ENCODE measurements at places on chromosomes 1 and 21. TPM values are rescaled to one million over a fixed set of nuclear protein-coding genes. Genes with fewer than 3 reads are reported as not detected.

DNA sequence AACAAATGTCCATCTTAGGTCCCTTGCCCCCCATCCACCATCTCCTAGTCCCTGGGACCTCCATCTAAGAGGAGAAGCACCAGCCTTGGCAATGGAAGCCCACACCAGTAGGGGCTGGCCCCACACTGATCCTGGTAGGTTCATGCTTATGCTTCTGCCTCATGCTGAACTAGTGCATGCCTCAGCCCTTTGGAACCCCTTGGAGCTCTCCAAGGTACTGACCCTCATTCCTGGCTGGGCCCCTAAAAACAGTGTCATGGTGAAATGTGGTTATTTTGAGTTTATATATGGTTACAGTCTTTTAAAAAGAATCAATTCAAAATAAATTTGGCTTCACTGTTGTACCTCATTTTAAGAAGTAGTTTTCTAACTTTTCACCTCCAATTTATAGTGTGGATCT lies 108.3 kb downstream of the HIVEP3 start:
- no peaks in the 10 kb centered on the region for H3K36me3 ChIP-seq
- DNase-seq = peak; percentile 88
- no peak overlapping the region for H3K4me3 ChIP-seq
- H3K27ac ChIP-seq = peak overlapping the region; percentile 48

Gene BARHL2
- not detected for total RNA-seq

DNA sequence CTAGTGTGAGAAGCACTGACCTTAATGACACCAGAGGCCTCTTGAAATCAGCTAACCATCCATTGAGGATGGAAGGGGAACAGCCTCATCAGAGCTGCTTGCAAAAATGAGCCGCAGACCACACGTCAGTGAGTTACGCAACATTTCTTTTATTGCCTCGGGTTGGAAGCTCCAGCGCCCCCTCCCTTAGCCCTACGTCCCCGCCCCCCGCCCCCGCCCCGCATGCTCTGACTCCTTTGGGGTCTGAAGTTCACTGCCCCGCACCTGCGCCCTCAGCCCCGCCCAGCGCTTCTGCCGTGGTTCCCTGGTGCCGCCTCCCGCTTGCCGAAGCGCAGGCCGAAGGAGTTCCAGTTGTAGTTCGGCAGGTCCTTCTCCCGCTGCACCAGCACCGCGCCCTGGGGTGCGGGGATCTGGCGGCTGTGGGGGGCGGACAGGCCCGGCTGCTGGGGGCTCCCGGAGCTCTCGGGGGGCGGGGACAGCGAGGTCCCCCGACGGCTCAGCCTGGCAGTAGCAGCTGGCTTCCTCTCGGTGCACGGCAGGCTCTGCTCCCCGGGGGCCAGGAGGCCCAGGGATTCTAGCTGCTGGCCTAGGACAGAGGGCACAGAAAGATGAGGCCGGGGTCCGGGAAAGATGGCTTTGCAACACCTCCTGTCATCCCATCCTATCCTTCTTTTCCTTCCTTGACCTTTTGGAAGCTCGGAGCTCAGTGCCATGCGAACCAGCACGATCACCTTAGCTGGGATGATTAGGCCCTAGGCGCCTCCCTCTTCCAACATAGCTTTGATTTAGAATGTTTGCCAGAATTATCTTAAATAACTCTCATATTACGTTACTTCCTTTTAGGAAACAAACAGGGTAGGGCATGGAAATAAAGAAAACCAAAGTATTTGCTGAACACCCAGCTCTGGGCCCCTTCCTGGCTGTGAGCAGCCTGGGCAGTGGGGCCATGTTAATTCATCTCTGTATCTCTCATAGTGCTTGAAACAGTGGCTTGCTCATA lies 5.8 kb downstream of the KISS1 start:
- H3K27ac ChIP-seq = no peak overlapping the region

Gene ADCY10
- total RNA-seq = 0.14 TPM

Gene BMP8B
- not detected for total RNA-seq

GRCh38 chr21:20741445-20741844 lies 256.8 kb upstream of the NCAM2 start:
- no peaks in the 10 kb centered on the region for H3K36me3 ChIP-seq
- H3K27me3 ChIP-seq = no peaks in the 10 kb centered on the region
- H3K4me3 ChIP-seq = no peak overlapping the region

- no peaks in the 10 kb centered on the region for H3K27me3 ChIP-seq
- H3K4me1 ChIP-seq = no peaks in the 10 kb centered on the region
- no peak overlapping the region for H3K4me3 ChIP-seq
- no peak overlapping the region for H3K27ac ChIP-seq
- H3K36me3 ChIP-seq = no peaks in the 10 kb centered on the region
- DNase-seq = no peak
These were observed 480.2 kb downstream of the AMY1C start for GRCh38 chr1:104229860-104230259.

GRCh38 chr1:221632072-221632471 lies 109.8 kb downstream of the DUSP10 start:
- no peaks in the 10 kb centered on the region for H3K27me3 ChIP-seq
- no peak overlapping the region for H3K4me3 ChIP-seq
- no peaks in the 10 kb centered on the region for H3K4me1 ChIP-seq
- no peaks in the 10 kb centered on the region for H3K36me3 ChIP-seq
- no peak overlapping the region for H3K27ac ChIP-seq
- no peak for DNase-seq

DNA sequence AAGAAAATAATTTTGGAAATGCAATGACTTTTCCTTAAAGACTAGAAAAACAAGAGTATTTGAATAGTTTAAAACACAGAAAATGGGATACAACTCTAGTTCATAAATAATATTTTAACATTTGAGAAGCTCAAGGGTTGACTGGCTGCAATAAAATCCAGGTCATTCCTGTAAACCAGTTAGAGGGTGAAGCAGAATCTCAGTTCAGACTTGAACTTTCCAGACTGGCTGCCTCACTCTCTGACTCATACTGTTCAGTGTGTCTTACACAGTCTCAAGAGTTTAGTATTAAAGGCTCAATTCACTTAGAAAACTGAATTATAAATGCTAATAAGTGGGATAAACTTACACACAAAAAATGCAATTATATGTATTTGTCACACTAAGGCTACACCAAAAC lies 89.9 kb downstream of the RAVER2 start:
- H3K4me3 ChIP-seq = no peak overlapping the region
- no peak for DNase-seq

DNA sequence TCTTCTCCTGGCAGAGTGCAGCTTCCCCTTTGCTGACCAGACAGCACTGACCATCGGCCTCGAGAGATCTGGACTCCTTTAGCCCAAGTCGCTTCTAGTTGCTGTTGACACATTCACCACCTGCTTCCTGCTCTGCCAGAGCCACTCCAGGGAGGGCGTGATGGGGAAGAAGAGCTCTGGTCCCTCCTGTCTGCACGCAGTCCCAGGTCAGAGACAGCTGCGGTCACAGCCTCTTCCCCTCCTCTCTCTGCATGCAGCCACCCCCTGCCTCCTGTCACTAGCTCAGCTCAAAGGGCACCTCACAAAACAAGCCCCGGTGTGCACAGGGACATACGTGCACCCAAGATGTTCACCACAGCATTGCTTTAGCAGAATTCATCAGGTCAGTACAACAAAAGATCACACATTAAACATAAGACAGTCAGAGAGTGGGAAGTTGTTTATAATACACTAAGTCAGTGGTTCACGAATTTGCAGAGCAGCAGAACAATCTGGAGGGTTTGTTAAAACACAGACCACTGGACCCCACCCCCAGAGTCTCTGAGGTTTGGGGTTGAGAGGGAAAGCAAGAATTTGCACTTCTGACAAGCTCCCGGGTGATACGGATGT lies 132.9 kb downstream of the SYF2 start:
- H3K4me3 ChIP-seq = no peak overlapping the region
- H3K27me3 ChIP-seq = no peaks in the 10 kb centered on the region
- H3K27ac ChIP-seq = no peak overlapping the region
- H3K36me3 ChIP-seq = no peaks in the 10 kb centered on the region
- peak; percentile 57 for DNase-seq

DNA sequence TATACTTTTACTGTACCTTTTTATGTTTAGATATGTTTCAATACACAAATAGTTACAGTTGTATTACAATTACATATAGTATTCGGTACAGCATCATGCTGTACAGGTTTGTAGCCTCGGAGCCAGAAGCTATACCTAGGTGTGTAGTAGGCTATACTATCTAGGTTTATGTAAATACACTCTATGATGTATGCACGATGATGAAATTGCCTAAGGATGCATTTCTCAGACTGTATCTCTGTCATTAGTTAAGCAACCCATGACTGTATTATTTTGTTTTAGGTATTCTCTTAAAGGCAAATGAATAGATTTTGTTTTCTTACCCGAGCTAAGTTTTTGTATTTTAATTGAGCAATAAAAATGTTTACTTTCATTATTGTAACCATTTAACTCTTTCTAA lies 56.4 kb downstream of the SPATA17 start:
- 0 out of 2 replicates have a peak overlapping the region, but pooled peaks have one; percentile 4 for H3K4me3 ChIP-seq
- no peak overlapping the region for H3K27ac ChIP-seq
- H3K4me1 ChIP-seq = peaks cover 9% of the 10 kb centered on the region
- H3K36me3 ChIP-seq = no peaks in the 10 kb centered on the region
- no peak for DNase-seq

DNA sequence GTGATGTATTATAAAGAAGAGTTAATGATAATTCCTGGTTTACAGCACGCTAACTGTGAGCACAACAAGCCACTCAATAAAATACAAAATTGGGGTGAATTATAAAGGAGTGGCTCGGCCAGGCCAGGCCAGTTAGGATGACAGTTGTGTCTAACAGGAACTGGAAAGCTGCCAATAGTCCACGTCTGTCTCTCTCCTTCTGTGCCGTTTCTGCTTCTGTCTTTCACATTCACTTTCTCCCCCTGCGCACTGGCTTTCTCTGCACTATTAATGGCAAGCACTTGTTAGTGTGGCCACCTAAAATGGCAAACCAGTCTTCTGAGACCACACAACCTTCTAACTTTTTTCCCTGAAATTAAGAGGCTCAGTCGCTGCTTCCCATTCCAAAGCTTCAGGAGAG lies 394.3 kb downstream of the NTNG1 start:
- H3K27me3 ChIP-seq = no peaks in the 10 kb centered on the region
- no peaks in the 10 kb centered on the region for H3K36me3 ChIP-seq
- H3K4me1 ChIP-seq = no peaks in the 10 kb centered on the region
- no peak overlapping the region for H3K27ac ChIP-seq

Gene RRP1B
- total RNA-seq = 30.6 TPM

DNA sequence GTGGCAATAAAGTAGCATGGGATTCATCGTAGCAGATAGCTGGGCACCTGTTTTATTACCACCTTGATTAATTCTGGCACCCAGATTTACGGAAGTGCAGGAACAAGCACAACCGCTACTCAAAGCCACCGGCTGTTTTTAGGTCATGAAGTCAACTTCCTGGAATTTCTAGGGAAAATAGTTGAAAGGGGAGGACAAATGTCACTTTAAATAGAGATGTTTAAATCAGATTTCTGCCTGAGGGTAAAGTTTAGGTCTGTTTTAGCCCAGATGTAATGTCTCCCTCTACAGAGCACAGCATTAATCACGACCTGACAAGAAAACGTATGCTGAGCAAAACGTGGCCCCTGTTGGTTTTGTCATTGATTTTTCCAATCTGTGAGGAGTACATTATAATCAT lies 8.0 kb downstream of the ADGRL2 start:
- H3K4me3 ChIP-seq = no peak overlapping the region
- no peak for DNase-seq
- no peaks in the 10 kb centered on the region for H3K27me3 ChIP-seq
- H3K4me1 ChIP-seq = no peaks in the 10 kb centered on the region
- H3K27ac ChIP-seq = no peak overlapping the region
- H3K36me3 ChIP-seq = no peaks in the 10 kb centered on the region

Gene CR1L
- not detected for total RNA-seq

Gene NPPB
- total RNA-seq = not detected

Gene S100A8
- total RNA-seq = not detected

GRCh38 chr1:107781245-107781644 lies 183.7 kb downstream of the VAV3 start:
- peaks cover 14% of the 10 kb centered on the region for H3K4me1 ChIP-seq
- H3K4me3 ChIP-seq = no peak overlapping the region
- H3K27me3 ChIP-seq = no peaks in the 10 kb centered on the region
- no peak overlapping the region for H3K27ac ChIP-seq

GRCh38 chr21:9750341-9751086 lies 770.9 kb upstream of the TPTE start:
- no peak overlapping the region for H3K27ac ChIP-seq
- no peaks in the 10 kb centered on the region for H3K36me3 ChIP-seq
- H3K4me3 ChIP-seq = no peak overlapping the region
- H3K4me1 ChIP-seq = no peaks in the 10 kb centered on the region

Gene SCMH1
- total RNA-seq = 83.6 TPM

Gene NCSTN
- 76.9 TPM for total RNA-seq

DNA sequence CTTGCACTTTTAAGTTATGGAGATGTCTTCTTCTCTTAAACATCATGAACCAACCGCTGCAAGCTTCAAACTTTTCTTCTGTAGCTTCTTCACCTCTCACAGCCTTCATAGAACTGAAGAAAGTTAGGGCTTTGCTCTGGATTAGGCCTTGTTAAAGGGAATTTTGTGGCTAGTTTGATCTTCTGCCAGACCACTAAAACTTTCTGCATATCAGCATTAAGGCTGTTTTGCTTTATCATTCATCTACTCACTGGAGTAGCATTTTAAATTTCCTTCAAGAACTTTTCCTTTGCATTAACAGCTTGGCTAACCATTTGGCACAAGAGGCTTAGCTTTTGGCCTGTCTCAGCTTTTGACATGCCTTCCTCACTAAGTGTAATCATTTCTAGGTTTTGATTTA lies 43.0 kb upstream of the RGL1 start:
- no peak for DNase-seq
- no peaks in the 10 kb centered on the region for H3K4me1 ChIP-seq
- H3K36me3 ChIP-seq = no peaks in the 10 kb centered on the region
- H3K27ac ChIP-seq = no peak overlapping the region
- no peak overlapping the region for H3K4me3 ChIP-seq
- 0 out of 2 replicates have a peak, but pooled peaks cover 2% of the 10 kb centered on the region for H3K27me3 ChIP-seq

Gene CD1D
- 7.2 TPM for total RNA-seq

- H3K4me3 ChIP-seq = no peak overlapping the region
- no peaks in the 10 kb centered on the region for H3K27me3 ChIP-seq
- DNase-seq = no peak
- H3K4me1 ChIP-seq = no peaks in the 10 kb centered on the region
These were observed 48.9 kb upstream of the SELENON start for GRCh38 chr1:25750923-25751605.

Gene MACO1
- total RNA-seq = 31.4 TPM

Gene C4BPA
- total RNA-seq = not detected

DNA sequence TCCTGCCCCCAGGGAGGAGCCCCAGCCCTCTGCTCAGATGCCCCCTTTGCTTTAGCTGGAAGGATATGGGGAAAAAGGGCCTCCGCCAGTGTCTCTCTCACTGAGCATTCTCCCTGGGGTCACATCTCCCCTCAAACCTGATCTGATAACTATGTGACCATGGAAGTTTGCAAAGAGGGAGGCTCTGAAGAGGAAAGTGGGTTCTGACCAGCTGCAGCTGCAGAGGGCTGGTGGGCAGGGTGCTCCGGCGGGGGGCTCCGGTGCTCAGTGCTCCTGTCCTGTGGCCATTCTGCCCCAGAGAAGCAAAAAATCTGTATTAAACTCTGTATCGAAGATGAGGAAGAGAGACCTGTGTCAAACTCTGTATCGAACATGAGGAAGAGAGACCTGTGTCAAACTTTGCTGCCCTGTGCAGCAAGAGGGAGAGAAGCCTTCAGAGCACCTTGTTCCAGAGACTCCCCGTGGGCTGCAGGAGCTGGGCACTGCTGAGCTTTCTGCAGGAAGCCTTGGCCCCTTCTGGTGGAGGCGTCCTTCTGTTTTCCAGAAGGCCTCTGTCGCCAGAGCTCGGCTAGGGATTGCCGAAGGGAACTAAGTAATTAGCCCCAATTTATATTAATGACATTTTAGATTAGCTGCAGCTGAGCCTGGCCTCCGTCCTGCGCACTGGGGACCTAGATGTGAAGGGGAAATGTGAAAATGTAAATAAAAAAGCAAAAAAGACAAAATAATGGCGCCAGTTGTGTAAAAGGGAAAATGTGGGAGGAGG lies 186.2 kb upstream of the C1orf174 start:
- no peak overlapping the region for H3K27ac ChIP-seq
- H3K4me1 ChIP-seq = peaks cover 6% of the 10 kb centered on the region
- no peak for DNase-seq
- H3K36me3 ChIP-seq = no peaks in the 10 kb centered on the region
- peaks cover 1% of the 10 kb centered on the region for H3K27me3 ChIP-seq
